ENCODE measurements at places on chromosomes 6 and 20. TPM values are rescaled to one million over a fixed set of nuclear protein-coding genes. Genes with fewer than 3 reads are reported as not detected.

DNA sequence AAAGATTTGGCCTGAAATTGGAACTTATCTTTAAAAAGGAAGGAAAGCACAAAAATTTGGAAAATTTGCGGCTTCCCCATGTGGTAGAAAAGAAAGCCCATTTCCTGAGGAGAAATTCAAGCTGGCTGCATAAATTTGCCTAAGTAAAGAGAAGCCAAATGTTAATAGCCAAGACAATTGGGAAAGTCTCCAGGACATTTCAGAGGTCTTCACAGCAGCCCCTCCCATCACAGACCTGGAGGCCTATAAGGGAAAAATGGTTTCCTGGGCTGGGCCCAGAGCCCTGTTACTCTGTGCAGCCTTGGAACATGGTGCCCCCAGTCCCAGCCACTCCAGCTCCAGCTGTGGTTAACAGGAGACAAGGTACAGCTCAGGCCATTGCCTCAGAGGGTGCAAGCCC, 736.5 kb downstream of the HACE1 start:
- no peaks in the 10 kb centered on the region for H3K27me3 ChIP-seq
- H3K4me1 ChIP-seq: no peaks in the 10 kb centered on the region
- no peak for DNase-seq

DNA sequence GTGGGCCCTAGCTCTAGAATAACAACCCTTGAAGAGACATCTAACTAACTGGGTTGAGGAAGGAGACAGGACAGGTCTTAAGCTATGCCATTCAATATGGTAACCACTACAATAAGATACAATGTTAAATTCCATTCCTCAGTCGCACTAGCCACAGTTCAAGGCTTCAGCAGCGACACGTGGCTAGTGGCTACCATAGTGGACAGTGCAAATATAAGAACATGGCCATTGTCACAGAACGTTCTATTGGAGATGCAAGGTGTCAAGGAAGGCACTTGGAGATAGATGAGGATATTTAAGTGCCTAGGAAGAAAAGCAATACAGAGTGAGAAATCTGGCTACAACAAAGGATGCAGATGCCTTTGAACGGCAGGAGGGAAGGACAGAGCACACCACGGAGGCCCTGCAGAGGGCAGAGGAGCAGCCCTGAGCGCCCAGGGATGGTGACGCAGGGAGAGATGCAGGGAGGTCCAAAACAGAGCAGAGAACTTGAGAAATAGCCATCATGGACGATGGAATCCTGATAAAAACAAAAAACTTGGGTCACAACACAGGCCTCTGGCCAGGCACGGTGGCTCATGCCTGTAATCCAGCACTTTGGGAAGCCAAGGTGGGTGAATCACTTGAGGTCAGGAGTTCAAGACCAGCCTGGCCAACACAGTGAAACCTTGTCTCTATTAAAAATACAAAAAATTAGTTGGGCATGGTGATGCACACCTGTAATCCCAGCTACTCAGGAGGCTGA, 140.7 kb downstream of the ZMYND8 start:
- H3K36me3 ChIP-seq: peaks cover 68% of the 10 kb centered on the region
- no peak overlapping the region for H3K4me3 ChIP-seq

GRCh38 chr6:52839124-52840055, 1.2 kb downstream of the GSTA5 start:
- no peaks in the 10 kb centered on the region for H3K36me3 ChIP-seq
- no peaks in the 10 kb centered on the region for H3K4me1 ChIP-seq
- no peak overlapping the region for H3K27ac ChIP-seq
- H3K27me3 ChIP-seq: no peaks in the 10 kb centered on the region
- no peak for DNase-seq
- H3K4me3 ChIP-seq: no peak overlapping the region

DNA sequence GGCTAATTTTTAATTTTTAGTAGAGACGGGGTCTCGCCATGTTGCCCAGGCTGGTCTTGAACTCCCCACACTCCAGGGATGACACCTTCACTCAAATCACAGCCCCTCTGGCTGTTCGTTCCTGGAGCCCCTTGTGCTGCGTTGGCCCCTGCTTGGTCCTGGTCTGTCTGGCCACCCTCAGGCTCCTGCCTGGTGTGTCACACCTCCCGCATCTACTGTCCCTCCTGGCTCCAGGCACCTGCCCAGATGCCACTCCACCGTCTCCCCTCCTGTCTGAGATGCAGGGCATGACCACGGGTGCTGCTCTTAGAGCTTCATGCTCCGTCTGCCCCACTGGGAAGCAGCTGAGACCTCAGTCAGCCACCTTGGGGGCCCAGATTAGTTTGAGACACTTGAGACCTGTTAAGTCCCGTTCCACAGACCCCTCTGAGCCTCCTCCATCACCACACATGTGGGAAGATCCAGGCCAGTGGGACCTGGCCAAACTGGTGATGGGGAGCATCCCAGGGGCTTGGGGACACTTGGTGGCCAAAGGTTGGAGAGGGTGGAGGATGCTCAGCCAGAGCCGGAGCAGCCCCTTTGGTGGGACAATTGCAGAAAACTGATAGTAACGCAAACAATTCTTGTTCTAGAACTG, 21.9 kb upstream of the NPBWR2 start:
- no peak for DNase-seq
- no peaks in the 10 kb centered on the region for H3K27me3 ChIP-seq
- no peaks in the 10 kb centered on the region for H3K4me1 ChIP-seq
- H3K27ac ChIP-seq: no peak overlapping the region
- no peak overlapping the region for H3K4me3 ChIP-seq

- no peak overlapping the region for H3K27ac ChIP-seq
- no peak overlapping the region for H3K4me3 ChIP-seq
- H3K4me1 ChIP-seq: no peaks in the 10 kb centered on the region
- H3K36me3 ChIP-seq: no peaks in the 10 kb centered on the region
Measured at GRCh38 chr6:43963203-43963602, 164.0 kb downstream of the MRPL14 start.

GRCh38 chr6:26401389-26401986, 587 bp upstream of the BTN3A1 start:
- peak overlapping the region; percentile 64 for H3K4me3 ChIP-seq
- H3K27me3 ChIP-seq: no peaks in the 10 kb centered on the region
- DNase-seq: no peak
- H3K4me1 ChIP-seq: peaks cover 7% of the 10 kb centered on the region
- no peaks in the 10 kb centered on the region for H3K36me3 ChIP-seq

GRCh38 chr6:53984581-53984980, 126.7 kb upstream of the MLIP start:
- H3K36me3 ChIP-seq: no peaks in the 10 kb centered on the region
- H3K27me3 ChIP-seq: no peaks in the 10 kb centered on the region
- no peaks in the 10 kb centered on the region for H3K4me1 ChIP-seq
- DNase-seq: no peak
- no peak overlapping the region for H3K4me3 ChIP-seq

GRCh38 chr6:34227761-34228421, 8.8 kb upstream of the HMGA1 start:
- H3K4me3 ChIP-seq: no peak overlapping the region
- H3K27me3 ChIP-seq: no peaks in the 10 kb centered on the region
- no peaks in the 10 kb centered on the region for H3K36me3 ChIP-seq
- no peak for DNase-seq
- H3K27ac ChIP-seq: no peak overlapping the region
- peaks cover 10% of the 10 kb centered on the region for H3K4me1 ChIP-seq

- no peak overlapping the region for H3K27ac ChIP-seq
- no peaks in the 10 kb centered on the region for H3K4me1 ChIP-seq
- DNase-seq: no peak
- no peaks in the 10 kb centered on the region for H3K27me3 ChIP-seq
Measured at GRCh38 chr6:9173229-9173628, 737.9 kb upstream of the SLC35B3 start.

GRCh38 chr20:32727683-32728082, 15.6 kb downstream of the COMMD7 start:
- no peak overlapping the region for H3K27ac ChIP-seq
- peaks cover 14% of the 10 kb centered on the region for H3K36me3 ChIP-seq
- DNase-seq: no peak
- H3K4me1 ChIP-seq: no peaks in the 10 kb centered on the region
- H3K27me3 ChIP-seq: no peaks in the 10 kb centered on the region
- H3K4me3 ChIP-seq: no peak overlapping the region

DNA sequence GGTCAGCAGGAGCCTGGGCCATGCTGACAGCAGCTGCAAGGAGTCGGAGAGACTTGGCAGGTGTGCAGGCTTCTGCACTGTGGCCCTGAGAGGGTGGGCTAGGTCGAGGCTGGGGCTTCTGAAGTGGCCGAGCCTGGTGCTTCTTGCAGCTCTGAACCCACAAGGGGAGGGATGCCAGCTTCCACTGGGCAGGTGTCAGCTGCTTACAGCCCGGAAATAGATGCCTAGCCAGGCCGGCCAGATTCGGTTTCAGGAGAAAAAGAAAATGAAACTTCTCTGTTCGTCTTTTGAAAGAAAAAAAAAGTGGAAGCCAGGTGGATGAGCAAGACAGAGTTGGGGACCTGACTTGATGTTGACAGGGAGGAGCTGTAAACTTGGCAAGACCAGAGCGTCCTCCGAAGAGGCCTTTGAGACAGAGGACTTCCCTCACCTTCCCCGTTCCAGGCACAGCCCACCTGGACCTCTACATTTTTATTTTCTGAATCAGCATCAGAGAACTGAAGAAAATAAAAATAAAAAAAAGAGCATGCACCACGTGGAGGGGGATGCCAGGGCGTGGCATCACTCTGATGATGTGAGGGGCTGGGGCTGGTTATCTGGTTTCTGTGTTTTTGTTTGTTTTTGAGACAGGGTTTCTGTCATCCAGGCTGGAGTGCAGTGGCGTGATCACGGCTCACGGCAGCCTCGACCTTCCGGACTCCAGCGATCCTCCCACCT, at the start of gene ZBP1:
ZBP1 (minus strand) TSS at position 153 of the 717 bp plus-strand sequence; CDS start at position 22, 131 bp downstream.
- no peak for DNase-seq
- H3K36me3 ChIP-seq: no peaks in the 10 kb centered on the region
- no peak within 1 kb of the TSS for H3K4me3 ChIP-seq
- no peaks in the 10 kb centered on the region for H3K27me3 ChIP-seq

GRCh38 chr6:129575378-129576118, 134.4 kb downstream of the ARHGAP18 start:
- peak overlapping the region; percentile 31 for H3K4me3 ChIP-seq
- DNase-seq: no peak
- H3K27me3 ChIP-seq: no peaks in the 10 kb centered on the region
- H3K4me1 ChIP-seq: no peaks in the 10 kb centered on the region
- H3K27ac ChIP-seq: no peak overlapping the region

- no peak overlapping the region for H3K27ac ChIP-seq
- H3K27me3 ChIP-seq: no peaks in the 10 kb centered on the region
- no peaks in the 10 kb centered on the region for H3K4me1 ChIP-seq
- no peak for DNase-seq
Measured at GRCh38 chr6:43386492-43386891, 17.0 kb upstream of the ZNF318 start.

DNA sequence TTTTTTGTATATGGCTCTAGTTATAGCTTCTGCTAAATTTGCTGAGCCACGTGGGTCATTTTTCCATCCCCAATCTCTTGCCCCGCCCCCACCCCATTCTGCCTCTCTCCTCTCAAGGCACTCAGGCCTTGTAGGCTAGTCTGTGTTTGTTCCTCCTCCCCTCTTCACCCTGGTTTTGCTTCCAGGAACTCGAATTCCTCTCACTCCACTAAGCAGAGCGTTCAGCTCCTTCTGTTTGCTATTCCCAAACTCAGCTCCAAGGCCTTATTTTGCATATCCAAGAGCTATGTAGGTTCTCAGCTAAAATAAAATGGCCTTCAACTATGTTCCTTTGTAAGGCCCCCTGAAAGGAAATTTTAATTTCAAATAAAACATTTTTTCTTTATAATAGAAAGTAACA, 1293.7 kb downstream of the EPHA7 start:
- no peaks in the 10 kb centered on the region for H3K4me1 ChIP-seq
- no peak for DNase-seq
- H3K27ac ChIP-seq: no peak overlapping the region
- no peaks in the 10 kb centered on the region for H3K27me3 ChIP-seq

GRCh38 chr6:33029328-33030184, 20.2 kb upstream of the HLA-DOA start:
- no peaks in the 10 kb centered on the region for H3K4me1 ChIP-seq
- H3K27me3 ChIP-seq: no peaks in the 10 kb centered on the region
- H3K4me3 ChIP-seq: no peak overlapping the region
- no peaks in the 10 kb centered on the region for H3K36me3 ChIP-seq
- H3K27ac ChIP-seq: peak overlapping the region; percentile 37
- no peak for DNase-seq

DNA sequence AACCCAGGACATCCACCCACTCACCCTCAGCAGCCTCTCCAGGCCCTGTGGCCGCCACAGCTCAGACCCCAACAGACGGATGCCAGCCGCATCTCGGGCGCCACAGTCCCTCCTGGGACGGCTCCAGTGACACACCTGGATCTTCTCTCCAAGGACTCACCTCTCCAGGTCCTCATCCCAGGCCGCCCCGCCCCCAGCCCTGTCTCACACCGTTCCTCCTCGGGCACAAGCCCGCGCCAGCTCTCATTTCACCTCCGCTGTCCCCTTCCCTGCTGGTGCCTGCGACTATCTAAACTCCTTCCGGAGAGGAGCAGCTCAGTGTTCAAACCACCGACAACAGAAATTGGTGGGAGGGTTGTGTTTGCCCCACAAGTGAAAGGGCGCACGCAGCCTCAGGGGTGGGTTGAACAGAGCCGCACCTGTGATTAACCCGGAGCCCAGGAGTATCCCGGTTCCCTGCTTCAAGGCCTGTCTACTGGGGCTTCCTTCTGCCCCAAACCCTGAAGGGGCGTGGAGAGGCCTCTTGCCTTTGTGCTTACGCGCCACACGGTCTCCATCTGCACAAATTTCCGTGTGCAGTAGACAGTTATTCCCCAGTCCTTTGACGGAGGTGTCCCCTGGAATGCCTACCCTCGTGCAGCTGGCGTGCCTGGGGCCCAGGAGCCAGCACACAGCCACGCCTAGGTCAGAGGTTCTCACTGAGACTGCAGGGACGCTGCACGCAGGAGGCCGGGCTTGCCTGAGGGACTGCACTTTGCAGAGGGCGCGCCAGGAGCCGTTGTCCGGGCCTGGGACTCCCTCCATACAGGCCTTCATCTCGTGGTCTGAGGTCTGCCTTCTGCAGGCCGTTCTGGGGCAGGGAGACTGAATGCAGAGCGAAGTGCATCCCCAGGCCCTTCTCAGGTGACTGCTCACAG, 232.7 kb downstream of the DLL1 start:
- H3K4me3 ChIP-seq: no peak overlapping the region
- H3K36me3 ChIP-seq: no peaks in the 10 kb centered on the region
- DNase-seq: no peak
- H3K27me3 ChIP-seq: no peaks in the 10 kb centered on the region

- no peaks in the 10 kb centered on the region for H3K4me1 ChIP-seq
- H3K27me3 ChIP-seq: no peaks in the 10 kb centered on the region
- no peak overlapping the region for H3K4me3 ChIP-seq
- no peak for DNase-seq
- H3K27ac ChIP-seq: no peak overlapping the region
- H3K36me3 ChIP-seq: no peaks in the 10 kb centered on the region
Measured at GRCh38 chr6:71091167-71091566, 134.3 kb upstream of the B3GAT2 start.

GRCh38 chr6:158422629-158423238, 110.5 kb downstream of the TULP4 start:
- H3K4me3 ChIP-seq: no peak overlapping the region
- H3K36me3 ChIP-seq: no peaks in the 10 kb centered on the region
- no peaks in the 10 kb centered on the region for H3K4me1 ChIP-seq
- no peak for DNase-seq

OR2B3 gene
- not detected for total RNA-seq

DOK5 gene
- not detected for total RNA-seq

NRSN1 gene
- total RNA-seq: not detected

MYH7B gene
- 4.7 TPM for total RNA-seq

SCRT2 gene
- total RNA-seq: not detected

LTB gene
- not detected for total RNA-seq

BPI gene
- total RNA-seq: not detected

ARG1 gene
- not detected for total RNA-seq

UBE3D gene
- 0.21 TPM for total RNA-seq

COL19A1 gene
- not detected for total RNA-seq

HLA-DPA1 gene
- 285 TPM for total RNA-seq

OOEP gene
- not detected for total RNA-seq

SMAP1 gene
- total RNA-seq: 13.2 TPM

Measured in ascending aorta (tissue), 2 donors.